CD8-positive, alpha-beta memory T cell (primary cell): ENCODE measurements at places on chromosomes 3 and 15.

GRCh38 chr3:117964814-117965213, 1069.8 kb downstream of the IGSF11 start:
- DNase-seq, result no peak

DNA sequence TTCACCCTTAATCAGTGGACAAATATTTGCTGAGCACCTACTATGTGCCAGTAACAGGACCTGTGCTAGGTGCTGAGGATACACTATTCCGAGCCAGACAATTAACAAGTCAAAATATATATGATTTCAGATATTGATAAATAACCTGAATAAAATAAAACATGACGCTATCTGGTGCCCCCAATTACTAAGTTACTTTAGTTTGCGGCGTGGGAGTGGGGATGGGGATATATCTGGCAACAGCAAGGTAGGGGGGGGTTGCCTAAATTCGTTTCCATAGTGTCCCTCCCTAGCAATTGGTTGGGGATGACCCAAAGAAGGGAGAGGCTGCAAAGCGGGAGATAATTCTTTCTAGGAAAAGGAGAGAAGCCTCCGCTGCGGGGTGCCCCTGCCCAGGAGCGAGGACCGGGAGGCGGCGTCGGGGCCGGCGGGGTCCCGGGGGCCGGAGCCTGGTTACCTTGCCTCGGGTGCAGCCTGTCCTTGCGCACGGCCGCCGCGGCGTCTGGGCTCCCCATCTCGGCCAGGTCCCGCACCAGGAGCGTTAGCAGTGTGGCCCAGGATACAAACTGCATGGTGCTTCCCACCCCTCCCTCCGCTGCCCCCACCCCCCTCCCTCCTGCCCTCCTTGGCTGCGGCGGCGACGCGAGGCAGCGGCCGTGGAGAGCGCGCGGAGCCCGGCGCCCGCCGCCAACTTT, 567 bp downstream of the ADAMTS9 start:
- DNase-seq, result no peak

- DNase-seq, result no peak
Measured at GRCh38 chr3:194061421-194062030, 74.4 kb upstream of the HES1 start.

DNA sequence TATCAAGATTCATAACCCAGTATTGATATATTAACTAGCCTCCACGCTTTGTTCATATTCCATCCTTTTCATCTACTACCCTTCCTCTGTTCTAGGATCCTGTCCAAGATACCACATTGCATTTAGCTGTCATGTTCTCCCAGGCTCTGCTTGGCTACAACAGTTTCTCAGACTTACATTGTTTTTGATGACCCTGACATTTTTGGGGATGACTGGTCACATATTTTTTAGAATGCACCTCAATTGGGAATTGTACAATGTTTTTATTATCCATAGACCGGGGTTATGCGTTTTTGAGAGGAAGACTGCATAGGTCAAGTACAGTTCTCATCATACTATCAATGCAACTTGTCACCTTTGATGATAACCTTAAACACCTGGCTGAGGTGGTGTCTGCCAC, 421.2 kb downstream of the GABRG3 start:
- no peak for DNase-seq

- no peak for DNase-seq
Measured at GRCh38 chr3:52982839-52983238, 63.0 kb downstream of the SFMBT1 start.

DNA sequence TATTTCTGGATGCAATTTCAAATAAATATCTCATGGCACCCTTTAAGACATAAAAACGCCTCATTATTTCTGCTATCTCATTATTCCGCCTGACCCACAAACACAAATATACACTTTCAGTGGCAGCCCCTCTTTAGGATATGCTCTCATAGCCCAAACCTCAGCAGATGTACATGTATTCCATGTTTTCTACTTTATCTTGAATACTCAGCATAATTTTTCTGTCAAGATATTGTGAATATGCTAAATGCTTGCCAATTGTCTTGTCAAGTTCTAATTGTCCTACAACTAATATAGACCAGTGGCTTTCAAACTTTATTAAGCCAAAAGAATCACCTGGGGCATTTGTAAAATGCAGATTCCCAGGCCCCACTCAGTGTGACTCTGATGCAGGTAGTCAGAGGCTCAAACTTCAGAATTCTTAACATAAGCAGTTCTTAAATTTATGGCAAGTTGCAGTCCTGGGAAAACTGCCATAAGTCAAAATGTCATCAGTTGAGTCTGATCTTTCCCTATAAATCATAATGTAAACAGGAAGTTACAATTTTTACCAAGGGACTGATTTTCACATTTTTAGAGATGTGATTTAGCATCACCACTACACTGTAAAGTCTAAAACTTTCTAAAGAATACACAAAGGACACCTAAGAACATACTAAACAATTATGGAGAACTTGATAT, 135.1 kb downstream of the TBL1XR1 start:
- no peak for DNase-seq
